CD4-positive, alpha-beta T cell treated with Interleukin-2 at 100 ng/mL for 4 hours (primary cell): ENCODE measurements at places on chromosomes 5 and 9.
A peak's percentile ranks its signal among the peaks of the same experiment; 100 is the strongest.

DNA sequence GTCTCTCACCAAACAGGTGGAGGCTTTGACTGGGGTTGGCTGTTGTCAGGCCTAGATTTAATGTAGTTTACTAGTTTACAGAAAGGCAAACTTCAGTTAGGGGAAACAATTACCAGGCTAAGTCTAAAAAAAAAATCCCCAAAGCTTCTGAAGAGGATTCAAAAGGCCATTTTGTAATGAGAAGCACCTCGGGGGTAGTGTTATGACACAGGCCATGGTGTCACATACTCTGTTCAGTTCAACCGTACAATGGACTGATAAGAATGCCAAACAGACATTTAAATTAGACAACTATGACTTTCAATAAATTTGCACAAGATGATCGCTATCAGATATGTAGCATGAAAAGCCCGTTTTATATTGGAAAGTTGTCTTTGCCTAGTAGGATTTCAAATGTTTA is 120.1 kb upstream of the PCA3 start:
- no peak for DNase-seq

GRCh38 chr5:2169850-2170760 is 287.4 kb upstream of the IRX4 start:
- no peak for DNase-seq

- peak; percentile 21 for DNase-seq
Measured at GRCh38 chr9:33510262-33511183, 13.5 kb upstream of the ANKRD18B start.

GRCh38 chr5:132383984-132384383 is 14.5 kb downstream of the SLC22A5 start:
- no peak for DNase-seq

GRCh38 chr5:58358501-58359178 is 101.2 kb downstream of the PLK2 start:
- no peak for DNase-seq

GRCh38 chr5:122120957-122121356 is 8.4 kb upstream of the ZNF474 start:
- DNase-seq, result no peak

DNA sequence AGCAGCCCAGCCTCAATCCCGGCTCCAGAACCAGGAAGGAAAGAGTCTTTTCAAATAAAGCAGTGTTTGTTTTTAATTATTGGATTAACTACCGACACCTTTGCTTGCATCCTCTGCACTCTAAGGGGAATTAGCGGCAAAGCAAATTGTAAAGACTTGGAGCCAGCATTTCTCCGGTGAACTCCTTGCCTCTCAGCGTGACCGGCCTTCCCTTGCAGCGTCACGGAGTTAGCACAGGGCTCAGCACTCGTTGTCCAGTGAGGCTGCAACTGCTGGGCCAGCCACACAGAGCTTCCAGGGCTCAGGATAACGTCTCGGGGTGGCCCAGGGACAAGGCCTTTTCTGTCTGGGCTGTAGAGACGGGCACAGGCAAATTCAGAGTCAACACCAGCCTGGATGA is 180.6 kb downstream of the OLFM1 start:
- no peak for DNase-seq

DNA sequence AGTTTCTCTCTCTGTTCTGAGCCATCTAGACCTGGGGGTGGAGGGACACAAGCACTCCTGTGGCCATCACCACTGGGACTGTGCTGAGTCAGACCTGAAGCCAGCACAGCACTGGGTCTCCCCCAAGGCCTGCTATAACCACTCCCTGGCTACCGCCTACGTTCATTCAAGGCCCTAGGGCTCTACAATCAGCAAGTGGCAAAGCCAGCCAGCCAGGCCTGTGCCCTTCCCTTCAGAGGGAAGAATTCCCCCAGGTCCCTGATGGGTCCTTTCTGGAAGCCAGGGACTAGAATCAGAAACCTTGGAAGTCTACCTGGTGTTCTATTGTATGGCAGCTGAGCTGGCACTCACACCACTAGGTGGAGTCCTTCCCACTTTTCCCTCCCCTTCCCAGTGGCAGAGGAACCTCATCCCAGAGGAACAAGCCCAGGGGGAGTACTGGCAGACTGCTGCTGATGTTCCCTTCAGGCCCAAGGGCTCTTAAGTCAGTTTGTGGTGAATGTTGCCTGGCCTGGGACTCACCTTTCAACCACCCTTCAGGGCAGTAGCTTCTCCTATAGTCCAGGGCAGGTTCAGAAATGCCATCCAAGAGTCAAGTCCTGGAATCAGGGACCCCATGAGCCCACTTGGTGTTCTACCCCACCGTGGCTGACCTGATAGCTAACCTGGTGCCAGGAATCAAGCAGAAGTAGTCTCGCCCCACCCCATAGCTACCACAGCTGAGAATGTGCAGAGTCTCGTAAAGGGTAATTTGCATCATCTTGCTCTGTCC is 20.0 kb downstream of the JMY start:
- DNase-seq, result no peak

- no peak for DNase-seq
Measured at GRCh38 chr5:122077366-122078115, 518 bp downstream of the LOX start.

GRCh38 chr9:123715258-123715657 is 214.7 kb downstream of the DENND1A start:
- DNase-seq, result no peak

DNA sequence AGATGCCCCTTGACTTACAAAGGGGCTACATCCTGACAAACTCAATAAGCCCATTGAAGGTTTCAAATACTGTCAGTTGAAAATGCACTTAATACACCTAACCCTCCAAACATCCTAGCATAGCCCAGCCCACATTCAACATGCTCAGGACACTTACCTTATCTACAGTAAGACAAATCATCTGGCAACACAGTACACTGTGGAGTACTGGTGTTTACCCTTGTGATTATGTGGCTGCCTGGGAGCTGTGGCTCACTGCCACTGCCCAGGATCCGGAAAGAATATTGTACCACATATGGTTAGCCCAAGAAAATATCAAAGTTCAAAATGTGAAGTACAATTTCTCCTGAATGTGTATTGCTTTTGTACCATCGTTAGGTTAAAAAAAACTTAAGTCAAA is 562.2 kb downstream of the HTR1A start:
- DNase-seq, result no peak

DNA sequence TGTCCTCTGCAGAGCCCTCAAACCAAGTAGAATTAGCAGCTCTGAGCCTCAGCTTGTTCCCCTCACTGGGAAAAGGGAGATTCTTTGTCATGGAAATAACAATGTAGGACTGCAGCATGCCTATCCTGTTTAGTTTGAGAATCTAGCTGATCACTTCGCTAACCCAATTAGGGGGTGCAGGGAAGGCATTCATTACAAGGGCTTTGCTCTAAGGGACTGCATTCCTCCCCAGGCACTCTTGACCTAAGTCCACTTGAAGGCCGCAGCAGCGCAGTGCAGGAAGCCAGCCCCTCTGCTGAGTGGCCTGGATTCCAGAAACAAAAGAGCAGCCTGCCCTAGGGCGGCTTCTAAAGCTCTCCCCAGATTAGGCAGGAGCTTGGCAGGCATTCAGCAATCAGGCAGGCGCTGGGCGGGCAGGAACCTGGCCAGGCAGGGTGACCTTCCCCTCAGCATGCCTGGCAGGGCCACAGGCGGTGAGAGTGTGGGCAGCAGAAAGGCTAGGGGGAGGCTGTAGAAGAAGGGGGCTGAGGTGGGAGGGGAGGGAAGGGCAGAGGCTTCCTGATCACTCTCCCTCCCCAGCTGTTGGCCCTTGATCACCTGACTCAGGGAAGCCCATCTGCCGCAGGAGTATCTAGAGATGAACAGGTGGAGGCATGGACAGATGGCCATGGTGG is 24.8 kb downstream of the CCNJL start:
- DNase-seq, result no peak

DNA sequence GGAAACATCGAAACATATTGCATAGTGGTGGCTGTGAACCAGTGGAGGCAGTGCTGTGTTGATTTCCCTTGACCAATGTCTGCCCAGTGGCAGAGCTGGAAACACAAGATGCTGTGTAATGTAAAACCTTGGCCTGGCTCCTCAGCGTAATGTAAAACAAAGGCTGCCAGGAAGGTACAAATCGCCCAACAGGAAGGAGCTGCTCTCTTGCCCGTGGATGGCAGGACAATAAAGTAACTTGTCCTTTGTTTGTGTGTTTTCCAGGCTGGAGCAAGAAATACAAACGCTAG is 143.4 kb downstream of the PALM2AKAP2 start:
- no peak for DNase-seq

GRCh38 chr9:114488398-114489129 is 16.7 kb downstream of the WHRN start:
- no peak for DNase-seq

DNA sequence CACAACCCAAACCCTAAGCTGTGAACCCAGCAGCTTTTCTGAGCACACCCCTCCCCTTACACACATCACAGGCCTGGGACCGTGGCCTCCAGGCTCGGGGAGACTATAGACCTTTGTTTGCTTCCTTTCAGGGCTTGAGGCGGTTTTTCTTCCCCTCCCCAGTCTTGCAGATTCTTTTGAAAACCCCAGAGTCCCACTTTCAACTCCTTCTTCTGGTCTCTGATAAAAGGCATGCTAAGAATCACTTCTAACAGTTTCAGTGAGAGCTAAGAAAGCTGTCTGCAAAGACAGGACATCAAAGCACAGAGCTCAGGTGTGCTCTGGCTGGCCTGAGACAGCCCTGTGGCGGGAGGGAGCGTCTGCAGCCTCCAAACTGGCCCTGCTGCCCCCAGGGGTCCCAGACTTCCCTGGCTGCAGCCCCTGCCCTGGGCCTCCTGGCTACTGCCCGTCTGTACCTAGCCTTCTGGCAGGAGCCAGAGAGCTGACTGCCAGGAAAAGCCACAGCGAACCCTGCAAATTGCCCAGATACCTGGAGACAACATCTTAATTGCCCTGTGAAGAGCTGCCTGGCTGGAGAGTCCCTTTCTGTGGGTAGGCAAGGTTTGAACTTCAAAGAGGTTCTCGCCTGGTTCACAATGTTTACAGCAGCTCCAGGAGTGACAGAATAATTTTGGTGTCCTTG is 138.9 kb downstream of the GADD45G start:
- DNase-seq, result peak; percentile 76

- no peak for DNase-seq
Measured at GRCh38 chr5:66694036-66694435, 97.8 kb downstream of the MAST4 start.

GRCh38 chr5:122985954-122986721 is 50.4 kb downstream of the PPIC start:
- no peak for DNase-seq

- no peak for DNase-seq
Measured at GRCh38 chr9:79621916-79622575, 50.3 kb downstream of the TLE4 start.

GRCh38 chr5:77015938-77016569 is 14.2 kb upstream of the AGGF1 start:
- DNase-seq, result no peak

DNA sequence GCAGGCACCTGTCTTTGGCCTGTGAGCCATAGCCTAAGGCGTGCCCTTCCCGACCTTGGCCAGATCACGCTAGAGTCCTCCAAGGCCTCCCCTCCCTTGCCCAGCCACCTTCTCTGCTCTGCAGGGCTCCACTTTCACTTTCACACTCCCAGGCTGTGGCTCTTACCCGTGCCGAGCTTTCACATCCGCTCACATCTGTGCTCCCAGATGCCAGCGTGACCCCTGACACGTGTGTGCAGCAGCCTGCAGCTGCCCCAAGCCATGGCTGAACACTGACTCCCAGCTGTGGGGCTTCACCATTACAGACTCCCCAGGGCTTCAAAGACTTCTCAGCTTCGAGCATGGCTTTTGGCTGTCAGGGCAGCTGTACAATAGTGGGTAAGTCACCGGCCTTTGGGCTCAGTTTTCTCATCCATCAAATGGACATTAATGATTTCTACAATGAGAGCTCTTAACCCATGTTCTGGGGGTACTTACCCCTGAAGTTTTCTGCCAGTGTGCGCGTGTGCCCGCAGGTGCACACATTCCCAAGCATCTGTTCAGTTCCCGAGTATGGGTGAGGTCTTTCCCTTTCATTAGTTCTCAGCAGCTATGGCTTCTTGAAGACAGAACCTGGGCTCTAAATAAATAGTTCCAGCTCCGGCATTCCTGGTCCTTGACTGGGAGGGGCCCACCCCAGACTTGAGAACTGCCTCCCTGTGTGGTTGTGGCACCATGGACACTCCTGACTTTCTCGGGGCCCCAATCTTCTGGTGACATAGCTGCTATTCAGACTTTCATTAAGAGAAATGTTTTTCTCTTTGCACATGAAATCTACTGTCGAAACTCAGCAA is 118.6 kb downstream of the RGS3 start:
- DNase-seq, result peak; percentile 81

GRCh38 chr5:37552161-37552560 is 173.0 kb downstream of the WDR70 start:
- DNase-seq, result no peak

- DNase-seq, result no peak
Measured at GRCh38 chr5:74386571-74387334, 253.8 kb downstream of the ENC1 start.

- DNase-seq, result no peak
Measured at GRCh38 chr9:127753622-127754021, 18.5 kb upstream of the TOR2A start.

GRCh38 chr9:32631991-32632390 is 3.5 kb downstream of the TAF1L start:
- DNase-seq, result no peak

GRCh38 chr5:96649681-96650540 is 12.3 kb upstream of the CAST start:
- no peak for DNase-seq

DNA sequence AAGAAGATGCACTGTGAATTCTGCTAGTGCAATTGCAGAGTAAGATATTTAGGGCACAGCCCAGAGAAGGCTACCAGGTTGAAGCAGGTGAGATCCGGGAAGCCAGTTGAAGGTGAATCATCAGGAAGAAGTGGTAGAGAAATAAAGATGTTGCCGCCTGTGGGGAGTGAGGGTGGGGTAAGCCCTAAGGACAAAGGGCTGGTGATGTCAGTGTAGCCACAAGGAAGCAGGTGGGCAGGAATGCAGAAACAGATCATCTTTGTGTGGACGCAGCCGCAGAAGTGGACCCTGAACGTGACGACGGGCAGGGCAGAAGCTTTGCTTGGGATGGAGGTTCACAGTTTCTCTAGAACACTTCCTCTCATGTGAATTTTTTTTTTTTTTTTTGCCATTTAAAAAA is 164.2 kb downstream of the ACTL7B start:
- DNase-seq, result no peak

DNA sequence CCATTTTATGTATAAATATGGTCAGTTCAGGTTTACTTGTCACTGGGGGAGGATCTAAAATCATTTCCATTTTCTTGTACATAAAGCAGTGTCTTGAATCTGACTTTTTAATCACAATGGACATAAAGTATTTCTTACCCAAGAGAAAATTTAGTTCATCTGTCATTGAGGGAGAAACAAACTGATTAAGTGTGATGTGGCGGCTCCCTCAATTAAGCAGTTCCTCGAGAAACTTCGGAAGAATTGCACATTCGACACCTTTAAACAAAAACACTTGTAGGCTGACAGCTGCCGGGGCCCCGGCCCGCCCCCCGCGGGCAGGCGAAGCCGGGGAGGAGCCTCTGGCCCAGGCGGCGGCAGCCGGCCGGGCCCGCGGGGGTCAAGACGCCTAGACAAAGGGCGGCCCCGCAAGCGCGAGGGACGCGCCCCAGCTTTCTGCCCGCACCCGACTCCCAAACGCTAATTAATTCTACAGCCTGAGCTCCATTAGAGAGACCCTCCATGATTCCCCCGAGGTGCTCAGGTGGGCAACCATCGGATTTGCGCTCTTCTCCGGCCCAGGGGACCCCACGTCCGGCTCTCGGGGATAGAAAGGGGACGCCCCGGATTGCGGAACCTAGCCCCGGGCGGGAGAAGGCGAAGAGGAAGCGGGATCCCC is 750 bp downstream of the TRIM36 start:
- DNase-seq, result no peak
